ENCODE measurements at places on chromosomes 7 and 10.

DNA sequence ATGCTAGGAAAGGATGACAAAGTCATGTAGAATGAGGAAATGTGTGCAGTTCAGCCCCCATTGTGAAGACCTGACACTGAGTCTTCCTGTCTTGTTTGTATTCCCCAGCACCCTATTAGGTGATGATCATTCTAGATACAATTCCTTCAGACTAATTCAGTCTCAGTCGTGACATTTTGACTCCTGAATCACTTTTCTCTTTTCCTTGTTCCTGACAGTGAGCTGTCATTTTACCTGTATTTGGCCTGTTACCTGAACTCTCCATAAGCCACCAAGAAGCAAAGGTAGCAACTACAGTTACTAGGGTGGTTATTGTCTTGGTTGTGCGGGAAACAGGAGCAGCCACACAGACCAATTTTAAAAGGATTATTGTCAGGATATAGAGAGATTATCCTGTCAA is 111.4 kb upstream of the TAC1 start:
- no peak for DNase-seq

- DNase-seq, result no peak
Measured at GRCh38 chr7:135597181-135597925, 39.6 kb downstream of the NUP205 start.

DNA sequence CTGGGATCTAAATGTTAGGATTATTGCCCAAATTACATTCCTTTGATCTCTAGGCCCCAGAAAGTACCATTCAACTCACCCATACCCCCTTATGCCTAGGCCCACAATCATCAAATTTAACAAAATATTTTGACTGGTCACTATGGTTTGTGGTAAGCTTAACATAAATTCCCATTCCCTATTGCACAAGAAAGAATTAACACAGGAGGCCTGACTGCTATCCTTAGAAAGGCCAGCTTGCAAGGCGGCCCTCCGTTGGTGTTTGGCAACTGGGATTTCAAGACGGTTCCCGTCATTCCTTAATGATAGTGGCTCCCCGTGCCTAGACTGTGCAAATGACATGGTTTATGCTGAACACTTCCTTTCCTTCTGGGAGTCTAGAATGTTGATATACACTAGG is 29.6 kb downstream of the ARHGAP21 start:
- no peak for DNase-seq

- no peak for DNase-seq
Measured at GRCh38 chr10:127024685-127025435, 119.6 kb downstream of the DOCK1 start.
